ENCODE measurements at places on chromosomes 12 and 14.
A peak's percentile ranks its signal among the peaks of the same experiment; 100 is the strongest.

- DNase-seq: no peak
These were observed 52.3 kb downstream of the FNTB start for GRCh38 chr14:65038966-65039365.

GRCh38 chr14:63988579-63988978, 135.8 kb downstream of the SYNE2 start:
- no peak for DNase-seq

DNA sequence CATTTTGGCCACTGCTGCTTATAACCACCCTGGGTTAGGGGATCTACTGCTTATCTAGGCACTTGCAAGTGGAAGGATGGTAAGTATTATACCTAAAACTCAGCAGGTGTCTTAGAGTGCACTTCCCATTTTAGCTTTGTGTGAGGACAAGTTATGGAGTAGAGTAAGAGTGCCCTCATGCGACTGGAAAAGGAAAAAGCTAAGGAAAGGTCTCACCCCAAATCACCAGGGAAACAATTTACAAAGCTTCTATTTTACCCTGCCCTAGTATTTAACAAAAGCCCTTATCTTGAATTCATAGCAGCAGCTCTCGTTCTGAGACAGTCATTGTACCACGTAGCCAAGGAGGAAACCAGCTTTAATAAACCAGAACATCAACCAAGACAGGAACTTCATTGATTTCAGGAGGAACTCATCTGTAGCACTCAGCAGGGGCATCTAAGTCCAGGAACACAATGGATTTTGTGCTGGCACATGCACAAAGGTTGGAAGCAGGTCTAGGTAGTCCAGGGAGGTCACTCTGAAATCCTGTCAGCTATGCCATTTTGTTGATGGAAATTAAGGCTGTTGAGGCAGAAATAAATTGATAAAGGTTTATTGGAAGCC, 2.9 kb downstream of the RDH12 start:
- peak; percentile 45 for DNase-seq

- DNase-seq: peak; percentile 8
These were observed 278.3 kb downstream of the NRXN3 start for GRCh38 chr14:78448164-78449094.

DNA sequence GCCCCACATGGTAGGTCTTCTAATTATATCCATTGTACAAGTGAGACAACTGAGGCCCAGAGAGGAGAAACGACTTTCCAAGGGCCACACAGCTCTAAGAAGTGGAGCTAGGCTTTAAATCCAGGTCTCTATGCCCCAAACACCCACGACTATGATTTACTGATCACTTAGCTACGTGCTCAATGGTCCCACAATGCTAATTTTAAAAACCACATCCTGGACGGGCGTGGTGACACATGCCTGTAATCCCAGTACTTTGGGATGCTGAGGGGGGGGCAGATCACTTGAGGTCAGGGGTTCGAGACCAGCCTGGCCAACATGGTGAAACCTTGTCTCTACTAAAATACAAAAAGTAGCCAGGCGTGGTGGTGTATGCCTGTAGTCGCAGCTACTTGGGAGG, 8.4 kb upstream of the MLEC start:
- no peak for DNase-seq

GRCh38 chr14:58082011-58082410, 70.0 kb downstream of the ARMH4 start:
- no peak for DNase-seq

- DNase-seq: no peak
These were observed 212.7 kb downstream of the ERC1 start for GRCh38 chr12:1203735-1204019.

GRCh38 chr12:92105110-92105509, 40.5 kb downstream of the BTG1 start:
- DNase-seq: no peak
